Activated naive CD8-positive, alpha-beta T cell treated with anti-CD3 and anti-CD28 coated beads for 36 hours (primary cell): ENCODE measurements at places on chromosomes 6 and 20.

DNA sequence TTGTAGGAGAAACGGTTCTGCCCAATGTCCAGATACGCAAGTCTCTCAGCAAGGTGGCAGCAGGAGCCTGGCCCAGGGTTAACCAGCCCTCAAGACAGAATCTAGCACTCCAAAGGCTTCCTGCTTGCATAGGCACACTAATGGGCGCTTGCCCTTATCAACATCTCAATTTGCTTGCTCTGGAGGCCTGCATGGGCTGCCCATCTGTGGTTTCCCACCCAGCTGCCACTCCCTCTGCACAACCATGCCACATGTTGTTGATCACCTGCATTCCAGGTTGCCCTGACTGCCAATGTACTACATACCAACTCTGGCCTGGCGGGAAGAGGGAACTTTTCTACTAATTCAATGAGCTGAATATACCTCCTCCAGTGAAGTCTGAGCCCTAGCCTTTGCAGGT, 74.6 kb downstream of the ATG5 start:
- DNase-seq: no peak

- DNase-seq: no peak
Observed at GRCh38 chr6:12097791-12098190, 85.7 kb downstream of the HIVEP1 start.

- no peak for DNase-seq
Observed at GRCh38 chr6:6193221-6193745, 127.2 kb downstream of the F13A1 start.

GRCh38 chr20:57866250-57867106, 156.7 kb upstream of the PMEPA1 start:
- DNase-seq: no peak

- DNase-seq: no peak
Observed at GRCh38 chr6:26552640-26553188, 14.5 kb downstream of the HMGN4 start.

- no peak for DNase-seq
Observed at GRCh38 chr6:35663447-35664235, 25.1 kb downstream of the FKBP5 start.

- no peak for DNase-seq
Observed at GRCh38 chr20:47359530-47360296, 3.2 kb upstream of the ZMYND8 start.
